Iris pigment epithelial cell (primary cell): ENCODE measurements at places on chromosomes 4 and X.
A peak's percentile ranks its signal among the peaks of the same experiment; 100 is the strongest.

- no peak for DNase-seq
Measured at GRCh38 chrX:145817331-145818185, at the start of gene SLITRK2. Gene SLITRK2 (plus strand): TSS chrX:145817829. CDS start chrX:145822426, 4,597 bp downstream.

GRCh38 chr4:24321616-24322015 is 262.7 kb downstream of the DHX15 start:
- no peak for DNase-seq

GRCh38 chrX:9816084-9816700 is 30.0 kb downstream of the SHROOM2 start:
- DNase-seq: peak; percentile 25

DNA sequence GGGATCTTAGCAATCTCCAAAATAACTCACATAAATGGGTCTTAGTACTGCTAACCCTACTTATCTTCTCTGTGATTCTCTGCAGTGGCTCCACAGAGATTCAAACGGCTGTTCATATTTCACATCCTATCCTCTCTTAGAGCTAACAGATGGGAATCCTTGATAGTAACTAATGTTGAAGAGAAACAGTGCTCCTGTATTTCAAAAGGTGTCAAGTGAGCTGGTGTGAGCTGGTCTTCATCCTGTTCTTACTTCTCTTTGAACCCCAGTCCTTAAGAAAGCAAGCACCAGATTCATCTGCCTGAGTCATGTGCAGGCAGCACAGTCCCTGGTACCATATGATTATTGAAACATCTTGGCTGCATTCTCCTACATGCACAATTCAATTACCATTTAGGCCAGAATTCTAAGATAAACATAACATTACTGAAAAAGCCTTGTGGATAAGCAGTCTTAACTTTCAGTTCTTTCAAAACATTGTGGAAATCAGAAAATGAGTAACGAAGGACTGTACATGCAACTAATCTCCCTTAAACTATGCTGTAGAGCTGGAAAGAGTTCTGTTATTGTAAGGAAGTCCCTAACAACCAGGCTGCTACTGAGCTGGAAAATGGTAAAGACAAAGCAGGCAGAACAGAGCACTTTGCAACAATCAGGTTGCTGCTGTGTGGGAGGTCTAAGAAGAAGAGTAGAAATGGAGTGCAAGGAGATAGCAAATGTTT is 153.1 kb downstream of the NPNT start:
- peak; percentile 62 for DNase-seq

GRCh38 chrX:46311581-46312120 is 233.6 kb downstream of the ZNF674 start:
- no peak for DNase-seq

GRCh38 chrX:125293850-125294780 is 25.6 kb upstream of the TEX13C start:
- peak; percentile 52 for DNase-seq

- DNase-seq: no peak
Measured at GRCh38 chrX:43083016-43083415, 305.1 kb upstream of the PPP1R2C start.

DNA sequence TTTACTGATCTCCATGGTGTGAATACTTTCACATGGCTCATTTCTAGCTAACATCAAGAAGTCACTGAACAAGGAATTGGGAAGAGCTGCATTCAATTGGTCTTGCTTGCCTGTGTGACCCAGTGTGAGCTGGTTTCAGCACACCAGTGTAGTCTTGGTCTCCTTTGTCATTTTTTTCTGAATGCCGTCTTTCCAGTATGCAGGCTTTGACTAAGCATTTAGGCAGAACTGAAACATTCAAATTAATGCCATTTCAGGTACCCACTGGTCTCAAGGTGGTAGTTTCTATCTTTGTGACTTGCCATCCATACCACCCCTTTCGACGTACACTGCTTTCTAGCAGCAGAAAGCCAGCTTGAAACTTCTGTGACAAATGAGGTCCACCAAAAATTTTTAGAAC is 550.5 kb upstream of the BOD1L1 start:
- no peak for DNase-seq

DNA sequence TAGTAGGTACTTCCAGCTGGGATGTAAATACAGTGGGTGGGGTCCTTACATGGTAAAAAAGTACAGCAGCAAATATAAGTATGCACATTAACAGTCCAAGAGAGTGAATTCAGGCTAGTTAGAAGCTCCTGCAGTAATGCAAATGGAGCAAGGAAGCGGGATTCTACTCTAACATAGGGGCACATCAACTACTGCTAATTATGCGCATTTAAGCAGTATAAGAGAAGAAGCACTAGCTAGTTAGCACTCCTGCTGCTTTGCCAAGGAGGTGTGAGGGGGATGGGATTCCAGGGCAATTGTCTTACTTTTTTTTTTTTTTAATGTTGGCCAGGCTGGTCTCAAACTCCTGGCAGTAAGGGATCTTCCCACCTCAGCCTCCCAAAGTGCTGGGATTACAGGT is 284.1 kb downstream of the CHIC1 start:
- no peak for DNase-seq

- no peak for DNase-seq
Measured at GRCh38 chrX:29922607-29923006, 292.8 kb upstream of the MAGEB2 start.

DNA sequence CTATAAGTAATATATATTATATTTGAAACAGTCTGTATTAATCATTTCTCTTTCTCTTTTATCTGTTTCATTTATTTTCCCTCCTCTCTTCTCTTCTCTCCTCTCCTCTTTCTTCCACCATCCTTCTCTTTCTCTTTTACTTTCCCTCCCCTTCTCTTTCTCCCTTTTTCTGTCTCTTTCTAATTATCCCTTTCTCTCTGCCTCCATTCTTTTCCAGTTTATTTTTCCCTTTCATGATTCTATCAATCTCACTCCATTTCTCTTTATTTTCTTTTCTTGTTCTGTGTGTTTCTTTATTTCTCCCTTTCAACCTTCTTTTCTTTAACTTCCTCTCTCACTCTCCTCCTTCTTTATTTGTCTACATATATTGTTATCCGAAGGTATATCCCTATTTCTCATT is 399.8 kb upstream of the POU3F4 start:
- no peak for DNase-seq

GRCh38 chrX:15714529-15714928 is 23.5 kb upstream of the CA5B start:
- no peak for DNase-seq

- DNase-seq: peak; percentile 86
Measured at GRCh38 chr4:114077610-114078009, 98.2 kb upstream of the ARSJ start.

GRCh38 chrX:37946197-37946596 is 60.2 kb upstream of the SYTL5 start:
- DNase-seq: no peak

DNA sequence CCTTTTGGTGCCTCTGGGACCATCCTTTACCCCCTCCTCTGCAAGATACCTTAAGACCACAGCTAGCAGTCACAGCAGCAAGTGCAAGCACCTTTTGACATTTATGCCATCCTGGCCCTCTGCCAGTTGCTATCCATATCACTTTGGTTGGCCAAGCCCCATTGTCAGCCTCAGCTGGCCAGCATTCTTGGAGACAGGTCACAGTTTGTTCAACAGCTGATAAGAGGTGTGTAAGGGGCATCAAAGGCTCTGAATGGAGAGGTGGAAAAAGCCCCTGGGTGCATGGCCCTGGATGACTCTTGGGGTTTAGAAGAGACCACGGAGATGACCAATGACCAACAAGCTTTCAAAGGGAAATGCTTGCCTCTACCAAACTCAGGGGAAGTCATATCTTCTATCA is 133.6 kb upstream of the MAMLD1 start:
- DNase-seq: no peak

- DNase-seq: no peak
Measured at GRCh38 chr4:71167083-71167482, 171.7 kb upstream of the SLC4A4 start.

DNA sequence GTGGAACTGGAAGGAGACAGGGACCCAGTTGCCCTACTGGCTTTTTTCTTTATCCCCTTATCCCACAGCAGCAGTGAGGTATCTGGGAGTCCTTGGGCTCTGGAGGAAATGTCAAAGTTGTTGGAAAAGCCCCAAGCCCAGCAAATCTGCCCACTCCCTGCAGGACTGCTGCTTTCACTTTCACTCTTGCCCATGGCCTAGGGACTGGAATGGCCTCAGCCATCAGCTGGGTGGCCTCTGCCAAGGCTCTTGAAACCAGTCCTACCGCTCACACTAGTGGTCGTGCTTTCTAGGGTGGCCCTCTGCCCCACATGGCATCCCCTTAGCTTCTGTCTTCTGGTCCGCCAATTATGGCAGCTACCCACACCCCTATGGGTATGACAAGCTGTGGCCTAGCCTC is 9.7 kb upstream of the RHOXF1 start:
- peak; percentile 3 for DNase-seq

GRCh38 chrX:150513544-150513943 is 54.9 kb upstream of the MTM1 start:
- no peak for DNase-seq

DNA sequence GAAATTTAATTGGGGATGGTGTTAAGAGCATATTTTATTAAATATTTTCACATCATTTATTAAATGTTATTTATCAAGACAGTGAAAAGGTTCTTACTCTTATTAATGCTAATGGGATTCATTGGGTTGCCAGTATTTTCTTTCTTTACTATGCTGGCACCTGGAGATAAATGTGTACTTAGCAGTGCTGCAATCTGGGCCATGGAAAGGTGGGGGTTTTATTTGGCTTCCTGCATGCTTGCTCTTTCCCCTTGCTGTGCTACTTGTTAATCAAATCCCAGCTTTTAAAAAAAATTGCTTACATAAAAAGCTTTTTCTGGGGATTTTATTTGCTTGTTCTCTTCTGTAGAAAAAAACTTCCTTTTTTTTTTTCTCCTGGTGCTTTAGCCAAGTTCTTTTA is 48.3 kb downstream of the ZAR1 start:
- DNase-seq: no peak

DNA sequence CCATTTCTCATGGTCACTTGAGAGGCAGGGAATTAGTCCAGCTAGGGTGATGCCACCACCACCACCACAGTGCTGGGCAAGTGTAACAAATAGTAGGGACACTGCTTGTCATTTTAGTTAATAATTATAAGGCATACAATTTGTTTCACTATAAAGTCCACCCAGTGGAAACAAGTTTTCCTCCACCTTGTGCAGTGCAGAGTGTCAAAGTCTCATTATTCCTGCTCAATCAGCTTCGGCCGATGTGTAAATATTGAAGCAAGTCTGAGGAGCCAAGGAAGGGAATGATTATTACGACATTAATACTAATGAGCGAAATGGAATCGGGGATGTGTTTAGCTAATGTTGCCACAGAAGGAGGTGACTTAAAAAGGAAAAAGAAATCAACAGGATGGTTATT is 340.4 kb downstream of the NKX6-1 start:
- no peak for DNase-seq

DNA sequence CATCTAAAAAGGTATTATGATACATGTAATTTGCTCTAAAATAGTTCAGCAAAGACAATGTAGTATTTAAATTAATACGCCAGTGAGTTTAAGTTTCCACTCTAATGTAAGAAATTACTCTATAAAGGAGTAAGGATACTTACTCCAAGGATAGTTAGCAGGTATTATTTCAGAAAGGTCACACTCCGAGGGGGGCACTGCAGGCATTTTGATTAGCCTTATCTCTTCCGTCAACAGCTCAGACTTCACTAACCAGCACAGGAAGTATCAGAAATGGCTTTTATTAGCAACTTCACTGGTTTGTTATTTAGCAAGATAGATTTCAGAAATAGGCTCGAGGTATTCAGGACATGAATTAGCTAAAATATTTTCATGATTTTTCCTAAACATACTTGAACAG is 127.0 kb downstream of the COX18 start:
- DNase-seq: no peak

GRCh38 chr4:3683744-3684421 is 82.3 kb upstream of the ADRA2C start:
- no peak for DNase-seq

DNA sequence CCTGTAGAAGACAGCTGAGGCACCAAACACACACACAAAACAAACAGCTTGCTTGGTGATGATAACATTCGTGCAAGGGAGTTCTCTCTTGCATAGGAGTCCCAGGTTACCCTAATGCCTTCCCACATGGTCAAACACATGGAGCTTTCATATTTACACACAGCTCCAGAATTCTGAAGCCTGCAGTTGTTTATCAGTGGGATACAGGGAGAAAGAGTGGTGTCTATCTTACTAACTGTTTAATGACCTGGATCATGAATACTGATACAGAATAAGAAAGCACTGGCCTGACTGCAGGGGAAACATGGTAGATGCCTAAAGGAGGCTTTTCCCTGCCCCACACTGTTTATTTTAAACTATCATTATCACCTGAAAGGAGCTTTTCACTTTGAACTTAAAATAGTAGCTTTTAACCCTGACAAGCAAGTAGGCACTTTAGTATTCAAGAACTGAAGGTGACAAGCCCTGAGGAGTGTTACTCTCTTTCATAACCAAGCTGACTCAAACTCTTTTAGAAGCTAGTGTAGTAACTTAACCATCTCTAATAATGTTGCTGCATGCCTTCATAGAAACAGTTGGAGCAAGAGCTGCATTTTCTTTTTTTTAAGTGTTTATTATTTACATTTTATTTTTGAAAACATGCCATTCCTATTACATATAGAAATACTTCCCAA is 15.6 kb downstream of the TET2 start:
- DNase-seq: no peak

- DNase-seq: peak; percentile 49
Measured at GRCh38 chr4:75995727-75996126, 5.0 kb upstream of the SDAD1 start.

- DNase-seq: peak; percentile 91
Measured at GRCh38 chrX:37405956-37406355, 56.8 kb downstream of the PRRG1 start.

GRCh38 chr4:89305712-89306437 is 1.7 kb downstream of the GPRIN3 start:
- DNase-seq: peak; percentile 65

GRCh38 chrX:39591099-39591498 is 506.7 kb downstream of the BCOR start:
- no peak for DNase-seq

DNA sequence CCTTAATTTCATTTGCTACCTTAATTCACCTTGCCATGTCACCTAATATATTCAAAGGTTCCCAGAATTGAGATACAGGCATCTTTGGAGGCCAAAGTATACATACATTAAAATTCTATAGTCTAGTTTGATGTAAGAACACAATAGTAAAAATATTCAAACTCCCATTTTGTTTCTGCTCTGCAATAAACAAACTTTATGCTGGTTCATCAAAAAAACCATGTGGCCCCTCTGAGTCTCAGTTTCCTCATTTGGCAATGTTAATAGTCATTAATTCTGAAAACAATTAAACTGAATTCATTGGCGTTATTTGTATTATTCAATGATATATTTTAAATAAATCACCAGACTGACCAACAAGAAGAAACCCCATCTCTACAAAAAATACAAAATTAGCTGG is 639.4 kb upstream of the INTU start:
- no peak for DNase-seq
